ENCODE measurements at places on chromosomes 1 and 21. TPM values are rescaled to one million over a fixed set of nuclear protein-coding genes. Genes with fewer than 3 reads are reported as not detected.

DNA sequence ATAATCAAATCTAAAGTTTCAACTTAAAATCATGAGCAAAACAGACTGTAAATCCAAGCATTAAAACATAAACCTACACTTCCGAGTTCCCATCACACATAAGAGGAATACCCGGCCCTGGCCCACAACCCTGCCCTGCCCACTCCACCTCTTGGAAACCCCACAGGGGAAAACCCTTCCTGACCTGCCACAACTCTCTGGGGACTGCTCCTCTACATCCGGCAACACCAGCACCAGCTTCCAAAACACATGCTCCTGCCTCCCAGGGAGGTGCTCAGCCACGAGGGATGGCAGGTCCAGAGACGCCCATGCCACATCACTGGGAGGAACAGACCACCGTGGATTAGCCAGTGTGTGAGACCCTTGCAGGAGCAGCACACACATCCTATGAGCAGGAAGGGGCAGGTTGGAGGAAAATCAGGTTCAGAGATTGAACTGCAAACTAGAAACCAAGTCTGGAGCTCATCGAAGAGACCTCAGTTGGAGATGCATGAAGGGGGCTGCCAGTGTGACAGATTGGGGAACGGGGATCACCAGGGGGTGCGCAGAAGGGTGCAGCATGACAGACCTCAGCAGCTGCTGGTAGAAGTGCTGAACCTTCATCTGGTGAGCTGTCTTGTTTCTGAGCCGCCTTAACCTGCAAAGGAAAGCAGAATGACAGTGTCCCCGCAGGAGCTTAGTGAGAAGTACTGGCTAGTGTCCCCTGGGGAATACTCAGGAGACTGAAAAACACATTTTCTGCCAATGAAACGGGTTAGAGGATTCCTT is 25.8 kb upstream of the LSS start:
- ATAC-seq: no peak

GRCh38 chr1:87735750-87736149 is 407.1 kb downstream of the LMO4 start:
- ATAC-seq: no peak

GRCh38 chr1:175976865-175977642 is 230.0 kb downstream of the COP1 start:
- no peak for ATAC-seq

DNA sequence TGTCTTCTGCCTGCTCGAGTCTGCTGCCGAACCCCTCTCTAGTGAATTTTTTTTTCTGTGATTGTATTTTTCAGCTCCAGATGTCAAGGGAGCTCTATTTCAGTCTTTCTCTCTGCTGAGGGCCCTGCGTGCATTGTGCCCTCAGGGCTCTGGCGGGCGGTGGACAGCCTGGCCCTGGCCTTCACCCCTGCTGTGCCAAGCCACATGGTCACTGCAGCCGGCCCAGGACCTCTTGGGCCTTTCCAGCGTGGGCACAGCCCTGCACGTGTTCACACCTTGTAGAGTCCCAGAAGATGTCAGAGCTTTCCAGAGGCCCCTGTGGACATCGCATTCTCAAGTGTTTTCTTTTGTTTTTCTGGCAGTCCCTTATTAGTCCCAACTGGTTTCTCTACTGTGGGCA is 55.7 kb downstream of the PCNT start:
- ATAC-seq: no peak

- ATAC-seq: no peak
Observed at GRCh38 chr1:184494929-184495328, 108.1 kb downstream of the C1orf21 start.

Gene LCE7A
- not detected for total RNA-seq

Gene RHEX
- 1.2 TPM for total RNA-seq

Gene LRIF1
- total RNA-seq: 19.7 TPM
